ENCODE measurements at places on chromosomes 3 and 15. TPM values are rescaled to one million over a fixed set of nuclear protein-coding genes. Genes with fewer than 3 reads are reported as not detected.

Gene GAP43
- 0.96 TPM for total RNA-seq

Gene EIF5A2
- total RNA-seq, result 9.6 TPM

- no peak for DNase-seq
Measured at GRCh38 chr3:132643366-132643765, 16.2 kb downstream of the ACAD11 start.

Gene GP9
- total RNA-seq, result 3.6 TPM

- peak; percentile 97 for DNase-seq
Measured at GRCh38 chr15:66679657-66680108, 22.4 kb upstream of the SMAD6 start.

GRCh38 chr3:53083521-53083920 is 37.6 kb upstream of the SFMBT1 start:
- no peak for DNase-seq

Gene COL7A1
- total RNA-seq, result 65.0 TPM

DNA sequence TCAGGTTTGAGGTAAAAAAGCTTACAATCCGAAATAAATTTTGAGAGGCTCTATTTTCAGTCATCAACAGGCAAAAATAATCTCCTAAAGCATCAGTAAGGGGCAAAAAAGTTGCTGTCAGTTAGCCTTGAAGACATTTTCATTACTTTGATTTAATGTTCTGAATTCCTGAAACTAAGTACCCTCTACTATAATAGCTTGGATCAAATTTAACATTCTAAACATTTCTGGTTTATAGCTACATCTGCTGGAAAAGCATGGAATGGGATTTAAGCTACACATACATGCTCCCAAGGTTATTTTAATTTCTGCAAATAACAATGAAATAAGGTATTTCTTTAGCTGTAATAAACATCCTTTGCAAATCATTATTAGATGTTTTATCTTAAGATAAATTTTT is 245.4 kb downstream of the ULK4 start:
- DNase-seq, result peak; percentile 69

Gene CNTN3
- 0.96 TPM for total RNA-seq

DNA sequence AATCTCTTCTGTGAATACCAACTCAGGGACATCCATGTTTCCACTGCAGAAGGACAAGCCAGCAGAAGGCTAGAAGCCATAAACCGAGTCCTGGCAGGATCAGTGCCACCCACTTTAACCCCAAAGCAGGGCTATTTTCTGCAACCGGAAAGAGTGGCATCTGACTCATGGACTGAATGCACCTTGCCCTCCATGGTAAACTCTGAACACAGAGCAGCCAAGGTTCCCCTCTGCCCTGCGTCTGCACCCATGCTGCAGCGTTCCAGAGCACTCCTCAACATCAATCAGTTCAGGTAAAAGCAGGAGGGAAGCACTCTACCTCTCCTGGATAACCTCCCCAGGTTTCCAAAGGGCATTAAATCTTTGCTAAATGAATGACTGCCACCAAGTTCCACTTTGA is 801 bp upstream of the NGRN start:
- DNase-seq, result no peak

DNA sequence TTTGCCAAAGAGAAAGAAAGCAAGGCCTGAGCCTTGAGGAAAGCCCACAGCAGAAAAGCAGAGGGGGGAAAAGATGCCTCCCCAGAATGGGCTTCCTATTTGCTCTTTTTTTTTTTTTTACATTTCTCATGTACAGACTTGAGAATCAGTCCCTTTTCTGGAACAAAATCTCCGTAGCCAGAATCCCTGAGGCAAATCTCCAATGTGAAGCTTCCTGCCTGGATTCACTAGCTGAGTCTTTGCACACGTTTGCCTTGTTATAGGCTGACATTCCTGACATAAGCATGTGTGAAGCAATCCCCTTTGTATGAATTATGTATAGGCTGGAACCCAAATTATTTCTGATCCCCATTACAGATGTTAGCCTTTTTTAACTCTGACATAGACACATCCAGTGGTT is 52.2 kb upstream of the ACTL6A start:
- no peak for DNase-seq

DNA sequence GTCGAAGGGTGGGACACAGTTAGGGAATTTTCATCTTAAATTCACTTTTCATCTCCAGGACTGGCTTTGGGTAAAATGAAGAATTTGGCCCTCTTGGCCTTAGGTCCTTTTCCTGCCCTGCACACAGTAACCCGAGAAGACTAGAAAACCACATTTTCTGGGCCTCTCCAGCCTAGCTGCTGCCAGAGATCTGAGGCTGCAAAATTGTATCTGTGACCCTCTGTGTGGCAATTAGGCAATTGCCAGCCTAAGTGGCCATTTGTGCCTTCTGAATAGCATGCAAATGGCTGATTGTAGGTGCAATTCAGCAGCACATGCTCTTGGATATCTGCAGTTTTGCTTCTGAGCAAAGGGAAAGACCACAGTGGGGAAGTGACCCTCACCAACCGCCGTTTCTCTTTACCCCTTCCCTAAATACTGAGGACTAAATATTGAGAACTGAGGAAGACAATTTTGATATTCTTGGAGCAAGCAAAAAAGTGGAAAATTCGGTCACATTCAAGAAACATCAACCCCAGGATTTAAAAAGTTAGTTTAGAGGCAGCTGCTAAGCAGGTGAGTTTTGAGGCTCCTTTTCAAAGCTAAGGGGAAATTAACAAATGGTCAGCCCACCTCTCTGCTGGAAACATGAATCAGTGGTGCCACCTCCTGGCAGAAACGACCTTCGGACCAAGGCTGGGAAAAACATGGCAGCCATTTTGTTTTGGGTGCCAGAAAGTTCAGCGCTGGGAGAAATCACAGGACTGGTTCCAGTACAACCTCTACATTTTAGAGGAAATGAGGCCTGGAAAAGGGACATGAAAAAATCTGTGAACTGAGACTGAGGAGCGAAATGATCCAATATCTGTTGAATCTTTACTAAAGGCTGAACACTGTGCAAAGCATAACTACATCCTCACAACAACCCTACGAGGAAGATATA is 56.6 kb upstream of the PRTG start:
- peak; percentile 73 for DNase-seq

Gene MYLK
- 1,145 TPM for total RNA-seq

DNA sequence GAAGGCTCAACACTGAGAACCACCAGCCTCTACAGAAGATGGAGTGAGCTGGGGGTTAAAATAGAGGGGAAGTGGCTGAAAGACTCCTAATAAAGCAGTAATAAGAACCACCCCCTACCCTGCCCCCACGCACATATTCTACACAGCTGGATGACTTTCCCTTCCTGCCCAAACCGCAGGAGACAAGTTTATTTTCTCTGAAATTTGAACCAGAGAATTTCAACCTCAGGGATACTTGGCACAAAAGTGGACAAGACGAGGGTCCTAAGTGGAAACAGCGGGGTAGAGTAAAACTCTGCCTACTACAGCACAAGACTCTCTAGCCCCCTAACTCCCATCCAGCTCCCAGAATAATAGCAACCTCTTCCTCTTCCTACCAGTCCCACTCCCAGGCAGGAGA is 28.4 kb downstream of the USF3 start:
- DNase-seq, result no peak

Gene CCR4
- total RNA-seq, result 2.9 TPM

GRCh38 chr3:132660811-132661070 is 612 bp downstream of the UBA5 start:
- DNase-seq, result no peak

- no peak for DNase-seq
Measured at GRCh38 chr3:157531771-157532170, 28.6 kb upstream of the VEPH1 start.

Gene PLS1
- 1.2 TPM for total RNA-seq

Gene ACAA1
- total RNA-seq, result 24.6 TPM

GRCh38 chr3:171379281-171379680 is 80.9 kb downstream of the TNIK start:
- DNase-seq, result no peak

DNA sequence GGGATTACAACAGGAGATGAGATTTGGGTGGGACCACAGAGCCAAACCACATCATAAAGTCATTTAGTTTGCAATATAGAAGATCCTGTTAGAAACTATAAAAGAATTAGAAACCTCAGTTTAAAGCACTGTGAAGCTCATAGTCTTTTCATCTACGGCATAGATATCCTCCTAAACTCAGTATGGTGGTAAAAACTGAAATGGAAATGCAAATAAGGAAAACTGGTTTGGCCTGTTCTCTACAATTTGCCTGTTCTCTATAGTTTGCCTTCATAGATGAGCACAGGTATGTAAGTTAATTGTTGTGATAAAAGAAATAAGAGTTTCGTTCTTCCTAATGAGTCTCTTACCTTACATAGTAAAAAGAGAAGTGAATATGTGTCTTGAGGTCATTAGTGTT is 331.6 kb upstream of the ARL6 start:
- DNase-seq, result no peak

- no peak for DNase-seq
Measured at GRCh38 chr3:195394700-195395099, 48.1 kb downstream of the ACAP2 start.

Gene PLA2G4D
- total RNA-seq, result 0.48 TPM

GRCh38 chr3:196754091-196754981 is 14.7 kb downstream of the PAK2 start:
- peak; percentile 20 for DNase-seq

DNA sequence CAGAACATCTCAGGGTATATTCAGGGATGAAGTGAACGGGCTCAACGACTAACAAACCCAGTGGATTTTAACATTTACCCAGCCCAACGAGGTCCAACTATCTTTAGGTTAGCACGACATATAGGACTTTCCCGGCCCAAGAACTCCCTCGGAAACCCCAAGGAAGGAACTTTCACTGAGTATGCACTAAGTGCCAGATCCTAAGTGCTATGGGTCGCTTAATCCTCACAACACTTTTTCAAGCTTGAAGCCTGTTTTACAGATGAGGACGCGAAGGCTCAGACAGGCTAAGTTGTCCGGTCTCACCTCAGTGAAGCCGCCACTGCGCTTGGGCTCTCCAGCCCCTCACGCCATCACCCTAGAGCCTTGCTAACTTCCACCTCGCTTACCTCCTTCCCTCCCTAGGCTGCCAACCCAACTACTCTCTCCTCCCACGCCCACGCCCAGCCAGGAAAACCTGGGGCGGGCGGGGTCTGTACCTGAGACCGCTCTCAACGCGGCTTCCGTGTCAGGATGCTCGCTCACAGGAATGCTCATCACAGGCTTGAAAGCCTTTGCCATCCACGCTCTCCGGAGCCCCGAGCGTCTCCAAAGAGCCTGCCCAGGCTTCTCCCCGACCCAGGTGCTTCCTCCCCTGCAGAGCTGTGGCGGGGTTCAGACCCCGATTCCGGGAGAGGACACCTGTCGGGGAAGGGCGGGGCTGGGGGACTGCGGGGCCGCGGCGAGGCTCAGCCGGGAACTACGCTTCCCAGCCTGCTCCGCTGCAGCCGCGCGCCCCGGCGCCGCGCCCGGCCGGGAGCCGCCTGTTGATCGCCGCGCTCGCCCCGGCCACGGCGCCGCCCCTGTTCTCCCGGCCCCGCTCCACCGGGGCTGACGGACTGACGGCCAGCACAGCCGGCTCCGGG is at the start of gene TMOD2:
Gene TMOD2, plus strand, starts transcription at position 806 of the 905 bp plus-strand sequence. CDS start 14,845 bp downstream, outside the sequence.
- peak; percentile 46 for DNase-seq

Gene CCDC33
- total RNA-seq, result 3.4 TPM

DNA sequence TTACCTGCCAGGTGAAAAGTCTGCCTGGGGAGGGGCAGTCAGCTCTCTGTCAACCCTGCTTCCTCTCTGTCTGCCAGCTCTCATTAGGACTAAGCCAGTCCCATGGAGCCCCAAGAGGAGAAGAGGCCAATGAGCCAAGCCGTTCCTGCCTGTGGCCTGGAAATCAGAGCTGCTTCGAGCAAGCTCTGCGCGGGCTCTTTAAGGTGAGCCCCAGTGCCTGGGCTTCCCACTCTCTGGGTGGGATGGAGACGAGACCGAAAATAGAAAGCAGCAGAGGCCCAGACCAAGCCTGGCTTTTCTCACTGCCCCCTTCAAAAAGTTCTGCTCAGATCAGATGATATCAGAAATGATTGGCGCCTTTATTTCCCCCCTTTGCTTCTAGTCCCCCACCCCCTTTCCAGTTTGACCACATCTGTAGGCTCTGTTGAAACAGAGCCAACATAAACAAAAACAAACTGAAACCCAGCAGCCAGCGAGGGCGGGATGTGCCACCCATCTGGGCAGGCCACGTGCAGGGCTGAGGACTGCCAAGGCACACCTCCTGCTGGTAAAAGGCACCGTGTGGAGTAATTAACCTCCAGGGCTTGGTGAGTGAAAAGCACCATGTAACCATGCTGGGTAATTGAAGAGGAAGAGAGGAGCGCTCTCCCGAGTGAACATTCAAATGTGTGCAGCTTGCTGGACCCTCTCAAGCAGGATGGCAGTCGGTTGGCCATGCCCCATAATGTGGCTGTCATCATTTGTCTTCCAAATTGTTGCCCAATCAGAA is 471.0 kb upstream of the PROK2 start:
- peak; percentile 88 for DNase-seq

Measured in umbilical cord (tissue), 2 donors.